Foreskin melanocyte (primary cell): ENCODE measurements at places on chromosomes 3 and 15.

DNA sequence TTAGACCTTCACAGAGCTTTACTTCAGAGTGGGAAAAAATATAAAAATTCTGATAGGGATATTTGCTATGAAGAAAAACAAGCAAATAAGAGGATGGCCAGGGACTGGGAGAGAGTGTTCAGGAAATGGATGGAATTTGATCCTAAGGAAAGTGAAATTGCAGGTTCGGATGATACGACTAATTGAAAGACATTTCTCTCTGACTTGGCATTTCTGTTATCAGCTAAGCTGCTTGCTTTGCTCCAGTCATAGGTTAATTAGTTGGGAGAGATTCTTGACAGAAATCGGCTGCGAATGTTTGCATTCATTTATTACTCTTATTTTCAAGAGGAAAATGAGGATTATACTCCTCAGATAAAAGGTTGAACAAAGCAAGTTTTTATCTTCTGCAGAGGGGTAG is 808.7 kb upstream of the NECTIN3 start:
- no peak for DNase-seq

GRCh38 chr3:10450494-10451440 is 54.6 kb downstream of the ATP2B2 start:
- DNase-seq = no peak

DNA sequence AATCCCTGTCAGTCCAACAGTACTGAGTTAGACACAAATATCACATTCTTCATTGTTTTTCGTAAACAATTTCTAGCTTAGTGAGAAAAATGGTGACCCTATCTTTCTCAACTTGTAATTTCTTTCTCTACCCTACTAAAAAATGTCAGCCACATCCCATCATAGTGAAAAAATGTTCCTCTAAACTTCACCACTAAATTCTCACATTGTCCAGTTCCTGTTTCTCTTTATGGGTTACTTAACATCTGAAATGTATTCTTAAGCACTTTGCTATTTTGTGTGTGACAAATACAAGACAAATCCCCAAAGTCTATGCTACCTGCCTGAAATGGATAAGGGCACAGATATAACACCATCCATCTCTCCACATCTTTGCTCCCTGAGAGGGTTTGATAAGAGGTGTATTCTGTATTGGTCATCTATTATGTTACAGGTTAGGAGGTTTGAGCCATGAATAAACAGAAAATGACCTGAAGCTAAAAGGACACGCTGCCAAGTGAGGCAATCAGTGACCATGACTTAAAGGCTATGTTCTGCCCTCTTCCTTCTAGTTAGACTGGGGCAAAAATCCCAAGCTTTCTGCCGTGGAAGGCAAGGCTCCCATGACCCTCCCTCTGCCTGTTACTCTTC is 118.2 kb downstream of the GADL1 start:
- DNase-seq = no peak

- no peak for DNase-seq
Observed at GRCh38 chr3:72658466-72659100, 189.7 kb downstream of the SHQ1 start.

DNA sequence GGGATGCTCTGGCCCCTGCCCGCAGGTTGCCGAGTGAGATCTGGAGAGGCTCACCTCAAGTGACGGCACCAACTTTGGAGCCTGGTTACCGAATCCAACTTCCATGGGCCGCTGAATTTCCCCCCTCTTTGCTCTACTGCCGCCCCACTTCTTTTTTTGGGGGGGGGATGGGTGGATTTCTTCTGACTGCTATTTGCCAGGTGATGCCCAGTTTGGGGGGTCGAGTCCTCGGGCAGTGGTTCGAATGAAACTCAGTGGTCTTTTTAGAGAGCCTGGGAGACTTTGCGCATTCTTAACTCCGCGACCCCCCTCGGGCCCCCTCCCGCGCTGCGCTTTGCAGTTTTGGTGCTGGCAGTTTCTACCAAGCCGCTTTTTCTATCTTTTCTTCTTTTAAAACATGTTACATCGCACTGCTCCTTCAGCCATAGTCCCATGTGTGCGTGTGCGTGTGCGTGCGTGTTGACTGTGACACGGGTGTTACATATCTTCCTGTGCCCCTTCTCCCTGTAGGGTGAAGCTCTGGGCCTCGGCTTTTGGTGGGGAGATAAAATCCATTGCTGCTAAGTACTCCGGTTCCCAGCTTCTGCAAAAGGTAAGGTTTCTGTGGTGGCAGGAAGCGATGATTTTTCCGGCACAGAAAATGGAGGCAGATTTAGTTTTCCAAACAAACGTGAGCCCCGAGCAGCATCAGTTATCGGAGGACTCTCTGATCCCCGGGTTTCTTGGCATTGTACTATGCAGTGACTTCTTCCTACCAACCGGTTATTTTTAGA is 837 bp downstream of the CACNA2D3 start:
- DNase-seq = no peak

DNA sequence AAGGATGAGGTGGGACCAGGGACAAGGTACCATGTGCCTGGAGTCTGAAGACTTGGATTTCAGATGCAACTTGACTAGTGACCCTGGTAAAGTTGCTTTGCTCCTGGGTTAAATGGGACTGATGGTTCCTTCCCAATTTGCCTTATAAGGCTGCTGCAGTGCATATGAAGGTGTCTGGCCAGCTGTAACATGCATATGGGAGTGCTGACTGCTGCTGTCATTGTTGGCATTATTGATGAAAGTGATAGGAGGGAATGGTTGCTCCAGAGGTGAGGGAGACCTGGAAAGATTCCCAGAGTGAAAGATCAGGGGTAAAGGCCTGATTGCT is 20.5 kb downstream of the CYP8B1 start:
- no peak for DNase-seq

DNA sequence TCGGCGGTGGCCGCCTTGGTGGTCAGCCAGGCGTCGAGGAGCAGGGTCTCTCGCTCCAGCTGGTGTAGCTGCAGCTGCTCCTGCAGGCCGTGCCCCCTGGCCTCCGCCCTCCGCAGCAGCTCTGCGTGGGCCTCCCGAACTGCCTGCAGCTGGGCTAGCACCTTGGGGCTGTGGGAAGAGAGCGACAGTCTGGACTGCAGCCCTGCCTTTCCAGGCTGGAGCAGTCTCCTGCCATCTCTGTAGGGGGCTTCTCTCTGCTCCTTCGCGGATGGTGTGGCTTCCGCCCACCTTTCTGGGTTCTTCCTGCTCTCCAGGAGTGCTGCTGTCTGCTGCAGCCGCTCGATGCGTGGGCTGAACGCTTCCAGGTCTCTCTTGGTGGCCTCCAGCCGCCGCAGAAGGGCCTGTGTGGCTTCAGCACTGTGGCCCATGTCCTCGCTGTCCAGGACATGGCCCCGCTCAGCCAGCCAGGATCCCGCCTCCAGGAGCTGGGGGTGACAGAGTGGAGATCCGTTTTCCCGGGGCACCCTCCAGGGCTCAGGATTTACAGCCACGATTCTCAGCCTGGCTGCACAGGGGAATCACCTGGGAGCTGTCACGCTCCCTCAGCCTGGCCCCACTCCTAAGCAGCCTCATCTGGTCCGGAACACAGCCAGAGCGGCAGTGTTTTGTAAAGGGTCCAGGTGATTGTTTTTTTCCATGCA is 16.8 kb downstream of the PLA2G4B start:
- no peak for DNase-seq

GRCh38 chr3:152322756-152323155 is 54.0 kb downstream of the MBNL1 start:
- DNase-seq = no peak

GRCh38 chr3:127172781-127173515 is 20.0 kb upstream of the PRR23E start:
- peak; percentile 11 for DNase-seq

DNA sequence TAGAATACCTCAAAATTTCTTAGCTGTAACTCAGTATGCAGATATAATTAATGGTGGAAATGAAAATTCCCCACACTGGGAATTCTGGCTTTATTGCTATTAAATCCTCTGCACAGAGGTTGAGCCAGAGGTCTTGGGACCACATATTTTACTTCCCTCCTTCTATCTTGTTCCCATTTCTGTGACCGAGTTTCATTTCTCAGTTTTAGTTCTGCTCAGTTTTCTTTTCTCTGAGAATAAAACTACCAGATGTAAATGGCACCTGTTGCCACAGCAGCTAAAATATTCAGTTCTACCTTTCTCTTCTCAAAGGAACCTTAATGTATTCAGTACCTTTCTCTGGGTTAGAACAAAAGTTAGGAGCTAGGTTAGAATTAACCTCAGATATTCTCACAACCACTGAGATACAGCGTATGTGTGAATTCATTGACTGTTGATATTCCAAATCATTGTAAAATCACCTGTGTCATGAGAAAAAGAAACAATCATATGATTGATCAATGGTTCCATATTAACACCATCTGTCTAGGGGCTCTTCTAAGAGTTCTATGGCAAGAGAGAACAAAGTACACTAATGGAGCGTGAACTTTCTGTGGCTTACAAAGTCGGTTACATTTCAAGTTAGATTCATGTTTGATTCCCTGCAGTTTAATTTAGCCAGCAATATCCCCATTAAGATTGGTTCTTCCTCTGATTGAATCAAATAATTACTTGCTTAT is 374.1 kb downstream of the EFHB start:
- no peak for DNase-seq

DNA sequence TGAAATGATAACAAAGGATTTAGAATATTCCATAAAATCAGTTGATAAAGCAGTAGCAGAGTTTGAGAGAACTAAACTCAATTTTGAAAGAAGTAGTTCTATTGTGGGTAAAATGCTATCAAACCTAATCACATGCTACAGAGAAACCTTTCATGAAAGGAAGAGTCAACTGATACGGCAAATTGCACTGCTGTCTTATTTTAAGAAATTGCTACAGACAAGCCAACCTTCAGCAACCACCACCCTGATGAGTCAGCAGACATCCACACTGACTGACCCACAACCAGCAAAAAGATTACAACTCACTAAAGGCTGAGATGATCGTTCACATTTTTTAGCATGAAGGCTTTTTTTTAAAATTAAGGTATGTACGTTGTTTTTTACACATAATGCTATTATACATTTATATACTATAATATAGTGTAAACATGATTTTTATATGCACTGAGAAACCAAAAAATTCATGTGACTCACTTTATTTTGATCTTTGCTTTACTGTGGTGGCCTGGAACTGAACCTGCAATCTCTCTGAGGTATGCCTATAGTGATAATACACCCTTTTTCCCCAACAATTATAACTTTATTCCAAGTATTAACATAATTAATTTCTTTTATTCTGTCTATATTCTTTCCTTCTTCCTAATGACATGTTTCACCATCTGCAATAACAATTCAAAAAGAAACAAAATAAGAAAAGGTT is 109.9 kb downstream of the TBC1D5 start:
- DNase-seq = peak; percentile 35

DNA sequence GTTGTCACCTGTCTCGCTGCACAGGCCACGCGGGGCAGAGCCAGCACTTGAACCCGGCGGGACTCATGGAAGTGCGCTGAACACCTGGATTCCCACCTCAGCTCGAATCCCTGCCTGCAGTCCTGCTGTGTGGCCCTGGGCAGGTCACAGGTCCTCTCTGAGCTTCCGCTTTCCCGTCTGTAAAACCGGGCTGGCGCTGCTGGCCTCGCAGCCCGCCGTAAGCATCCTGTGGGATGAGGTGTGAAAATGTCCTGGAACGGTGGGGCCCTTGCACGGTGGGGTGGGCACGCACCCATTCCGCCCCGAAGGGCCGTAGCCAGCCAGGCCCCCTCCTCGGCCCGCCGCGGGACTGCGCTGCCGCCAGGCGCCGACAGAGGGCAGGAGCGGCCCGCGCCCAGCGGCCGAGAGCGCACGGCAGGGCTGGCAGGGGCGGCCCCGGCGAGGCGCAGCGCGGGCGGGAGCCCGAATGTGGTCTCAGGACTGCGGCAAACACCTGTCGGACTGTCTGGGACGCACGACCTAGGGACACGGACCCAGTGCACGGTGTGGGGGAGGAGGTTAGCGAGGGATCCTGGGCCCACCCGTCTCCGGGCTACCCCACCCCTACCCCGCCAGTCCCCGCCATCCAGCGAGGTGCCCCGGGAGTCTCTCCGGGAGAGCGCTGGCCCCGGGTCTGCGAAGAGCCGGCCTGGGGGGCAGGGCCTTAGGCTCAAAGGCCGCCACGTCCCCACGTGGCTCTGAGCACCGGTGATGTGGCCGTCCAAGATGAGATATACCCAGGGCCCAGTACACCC is 40.4 kb downstream of the DNAJB8 start:
- DNase-seq = peak; percentile 5

- DNase-seq = no peak
Observed at GRCh38 chr3:8507496-8507895, 5.9 kb downstream of the LMCD1 start.

GRCh38 chr3:78870484-78870883 is 897.3 kb downstream of the ROBO1 start:
- DNase-seq = no peak

GRCh38 chr15:34001536-34001935 is 33.2 kb downstream of the CHRM5 start:
- no peak for DNase-seq

DNA sequence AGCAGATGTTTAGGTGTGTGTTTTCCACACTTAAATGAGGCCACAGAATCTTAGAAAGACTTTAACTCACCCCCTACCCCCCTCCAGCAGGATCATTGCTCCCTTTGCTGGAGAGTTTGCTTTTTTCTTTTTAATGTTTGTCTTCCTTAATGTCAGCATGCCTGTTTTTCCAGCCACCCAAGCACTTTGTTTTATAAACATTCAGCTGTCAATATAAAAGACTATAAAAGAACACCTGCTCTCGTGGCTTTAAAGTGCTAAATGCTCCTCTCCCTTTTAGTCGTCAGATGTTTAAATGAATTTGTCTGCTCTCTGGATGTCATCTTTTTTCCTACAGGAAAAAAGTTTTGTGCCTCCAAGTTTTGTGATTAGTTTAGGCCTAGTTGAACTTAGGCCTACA is 61.7 kb downstream of the SIDT1 start:
- no peak for DNase-seq

- no peak for DNase-seq
Observed at GRCh38 chr3:143247073-143247472, 127.5 kb downstream of the CHST2 start.

DNA sequence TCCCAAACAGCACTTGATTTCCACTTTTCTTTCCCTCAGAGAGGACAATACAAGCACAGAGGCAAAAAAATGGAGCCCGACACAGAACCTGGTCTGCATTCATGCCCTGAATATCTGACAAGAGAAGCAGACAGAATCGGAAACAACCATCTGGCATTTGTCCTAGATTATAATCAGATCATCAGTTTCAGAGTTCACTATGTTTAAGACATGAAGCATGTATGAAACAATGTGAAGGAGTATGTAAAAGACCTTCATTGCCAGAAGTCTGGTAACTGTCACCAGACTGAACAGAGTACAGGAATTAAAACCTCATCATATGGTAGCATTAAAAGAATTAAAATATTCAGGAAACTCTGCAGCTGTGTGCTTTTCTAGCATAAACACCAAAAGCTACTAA is 65.0 kb downstream of the SETD2 start:
- DNase-seq = no peak
